ENCODE measurements at places on chromosomes 6 and 20. TPM values are rescaled to one million over a fixed set of nuclear protein-coding genes. Genes with fewer than 3 reads are reported as not detected.

- DNase-seq: peak; percentile 49
Observed at GRCh38 chr20:58852543-58853271, at the start of gene GNAS. Gene GNAS, plus strand, starts transcription at chr20:58852716.

- DNase-seq: no peak
Observed at GRCh38 chr6:55664591-55665587, 85.9 kb upstream of the HMGCLL1 start.

DNA sequence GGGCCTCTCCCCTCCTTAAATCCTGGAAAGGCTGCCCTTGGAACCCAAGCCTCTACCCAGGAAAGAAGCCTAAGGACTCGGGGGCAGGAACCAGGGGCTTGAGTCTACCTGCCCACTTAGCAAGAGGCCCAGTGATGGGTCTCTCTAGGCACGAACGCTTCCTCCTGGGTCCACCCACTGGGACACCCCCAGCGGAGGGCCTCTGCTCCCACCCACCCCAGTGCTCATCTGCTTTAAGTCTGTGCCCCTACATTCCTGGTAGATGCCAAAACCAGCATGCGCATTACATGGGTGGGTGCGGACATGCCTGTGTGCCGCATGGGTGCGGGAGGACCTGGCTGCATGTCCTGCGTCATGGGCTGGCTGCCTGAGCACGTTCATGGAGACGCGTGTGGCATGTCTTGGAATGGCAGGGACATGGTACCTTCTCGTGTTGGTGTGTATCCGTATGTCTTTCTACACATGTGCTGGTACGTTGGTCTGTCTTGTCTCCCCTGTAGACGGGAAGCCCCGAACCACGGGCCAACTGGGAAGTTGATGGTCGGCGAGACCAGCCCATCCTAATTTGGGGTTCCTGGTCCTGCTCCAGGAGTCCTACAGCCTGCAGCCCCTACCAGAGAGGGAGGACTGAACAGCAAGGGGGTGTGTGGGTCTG is 29.3 kb downstream of the SNPH start:
- DNase-seq: no peak

- peak; percentile 67 for DNase-seq
Observed at GRCh38 chr6:150195996-150196417, 53.2 kb downstream of the PPP1R14C start.

DNA sequence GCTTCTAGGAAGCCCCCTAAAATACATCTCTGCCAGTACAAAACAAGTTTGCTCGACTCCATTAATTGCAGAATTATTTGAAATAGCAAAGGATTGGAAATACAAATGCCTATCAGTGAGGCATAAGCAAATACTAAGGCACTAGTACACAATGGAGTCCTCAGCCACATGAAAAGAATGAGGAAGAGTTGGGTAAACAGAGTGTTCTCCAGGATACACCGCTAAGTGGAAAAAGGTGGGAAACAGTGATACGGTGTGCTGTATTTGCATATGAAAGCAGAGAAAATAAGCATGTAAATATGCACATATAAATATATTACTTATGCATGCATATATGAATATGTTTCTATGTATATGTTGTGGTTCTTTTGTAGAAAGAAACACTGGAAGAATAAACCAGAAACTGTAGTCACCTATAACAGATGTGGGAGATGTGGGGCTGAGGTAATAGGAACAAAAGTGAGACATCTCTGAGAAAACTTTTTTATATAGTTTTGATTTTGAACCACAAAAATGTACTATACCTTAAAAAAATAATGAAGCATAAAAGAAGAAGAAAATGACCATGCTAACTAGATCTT is 143.4 kb upstream of the MYLIP start:
- DNase-seq: no peak

DNA sequence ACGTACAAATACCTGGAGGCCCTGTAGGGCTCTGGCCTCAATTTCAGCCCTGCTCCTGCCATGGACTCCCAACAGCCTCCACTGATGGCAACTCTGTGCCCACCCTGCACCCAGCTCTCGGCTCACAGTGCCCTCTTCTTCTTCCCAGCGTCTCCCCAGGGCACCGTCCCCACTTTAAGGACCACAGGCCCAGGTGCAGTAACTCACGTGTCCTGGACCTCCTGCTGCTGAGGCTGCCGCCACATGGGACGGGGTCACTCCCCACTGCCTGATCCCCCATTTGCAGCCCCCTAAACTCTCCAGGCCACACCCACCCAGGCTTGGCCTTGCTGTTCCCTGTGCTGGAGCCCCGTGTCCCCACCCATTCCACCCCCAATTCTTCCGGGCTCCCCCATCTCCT is 223.4 kb downstream of the PREX1 start:
- no peak for DNase-seq

DNA sequence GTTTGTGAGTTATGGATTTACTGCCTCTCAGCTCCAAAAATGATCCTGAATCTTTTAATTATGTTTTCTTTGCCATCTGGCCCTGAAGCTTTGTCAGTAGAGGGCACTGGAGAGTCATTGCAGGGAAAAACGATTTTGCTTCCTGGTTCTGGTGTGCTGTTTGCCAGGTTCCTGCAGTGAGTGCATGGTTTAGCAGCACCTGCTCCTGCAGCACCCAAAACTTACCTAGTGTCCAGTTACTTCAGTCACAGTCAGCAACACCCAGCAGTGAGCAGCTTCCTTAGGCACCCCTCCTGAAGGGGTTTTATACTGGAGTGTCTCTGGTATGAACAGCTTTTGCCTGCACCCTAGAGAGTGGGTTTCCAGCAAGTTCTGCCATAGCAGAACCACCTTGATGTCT is 6.0 kb upstream of the TRIM26 start:
- peak; percentile 54 for DNase-seq

DNA sequence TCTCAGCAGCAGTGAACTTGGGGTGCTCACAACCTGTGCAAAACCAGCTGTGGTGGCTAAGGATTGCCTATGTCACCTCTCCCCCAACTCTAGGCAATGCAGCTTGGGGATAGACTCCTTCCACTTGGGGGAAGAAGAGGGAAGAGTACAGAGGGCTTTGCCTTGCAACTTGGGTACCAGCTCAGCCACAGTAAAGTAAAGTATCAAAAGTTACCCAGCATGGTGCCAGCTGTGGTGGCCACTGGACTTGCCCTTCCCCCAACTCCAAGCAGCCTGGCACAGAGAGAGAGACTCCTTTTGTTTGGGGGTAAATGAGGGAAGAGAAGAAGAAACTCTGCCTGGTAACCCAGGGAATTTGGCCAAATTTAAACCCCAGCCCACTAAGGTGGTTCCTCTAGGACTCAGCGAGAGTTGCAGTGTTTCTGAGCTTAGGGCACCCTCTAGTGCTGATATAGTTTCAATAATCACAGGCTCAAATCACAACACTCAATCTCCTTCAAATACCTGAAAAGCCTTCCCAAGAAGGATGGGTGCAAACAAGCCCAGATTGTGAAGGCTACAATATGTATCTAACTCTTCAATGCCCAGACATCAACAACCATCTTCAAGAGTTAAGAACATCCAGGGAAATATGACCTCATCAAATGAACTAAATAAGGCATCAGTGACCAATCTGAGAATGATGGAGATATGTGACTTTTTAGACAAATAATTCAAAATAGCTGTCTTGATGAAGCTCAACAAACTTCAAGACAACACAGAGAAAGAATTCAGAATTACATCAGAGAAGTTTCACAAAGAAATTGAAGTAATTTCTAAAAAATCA is 7.6 kb upstream of the DEFB129 start:
- DNase-seq: no peak

GRCh38 chr6:33699131-33699530 is 12.4 kb downstream of the UQCC2 start:
- DNase-seq: no peak

DNA sequence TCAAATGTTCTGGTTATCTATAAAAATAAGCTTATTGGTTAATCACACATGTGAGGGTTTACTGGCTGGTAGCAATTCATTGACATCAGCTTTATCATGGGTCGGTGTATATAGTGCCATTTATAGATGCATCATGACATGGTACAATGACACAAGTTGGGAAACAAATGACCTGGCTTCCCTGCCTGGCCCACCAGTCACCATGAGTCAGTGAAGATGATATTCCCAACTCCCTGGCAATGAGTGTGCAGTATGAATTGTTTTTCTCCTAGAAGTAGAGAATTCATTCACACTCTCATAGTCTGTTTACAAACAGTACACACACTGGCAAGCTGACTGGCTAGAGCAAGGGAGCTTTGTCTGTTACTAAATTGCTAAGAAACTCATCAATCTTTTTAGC is 37.2 kb upstream of the CALHM6 start:
- no peak for DNase-seq

- DNase-seq: no peak
Observed at GRCh38 chr6:56087421-56087820, 160.0 kb downstream of the COL21A1 start.

GRCh38 chr20:42598581-42598980 is 591.1 kb downstream of the PTPRT start:
- no peak for DNase-seq

- DNase-seq: peak; percentile 94
Observed at GRCh38 chr6:36349240-36349639, 12.6 kb upstream of the BNIP5 start.

- DNase-seq: no peak
Observed at GRCh38 chr20:31746068-31746878, 7.2 kb downstream of the TPX2 start.

- no peak for DNase-seq
Observed at GRCh38 chr20:34863421-34863965, 9.2 kb downstream of the GGT7 start.

GRCh38 chr6:36657942-36658544 is 20.5 kb upstream of the CDKN1A start:
- DNase-seq: no peak

DNA sequence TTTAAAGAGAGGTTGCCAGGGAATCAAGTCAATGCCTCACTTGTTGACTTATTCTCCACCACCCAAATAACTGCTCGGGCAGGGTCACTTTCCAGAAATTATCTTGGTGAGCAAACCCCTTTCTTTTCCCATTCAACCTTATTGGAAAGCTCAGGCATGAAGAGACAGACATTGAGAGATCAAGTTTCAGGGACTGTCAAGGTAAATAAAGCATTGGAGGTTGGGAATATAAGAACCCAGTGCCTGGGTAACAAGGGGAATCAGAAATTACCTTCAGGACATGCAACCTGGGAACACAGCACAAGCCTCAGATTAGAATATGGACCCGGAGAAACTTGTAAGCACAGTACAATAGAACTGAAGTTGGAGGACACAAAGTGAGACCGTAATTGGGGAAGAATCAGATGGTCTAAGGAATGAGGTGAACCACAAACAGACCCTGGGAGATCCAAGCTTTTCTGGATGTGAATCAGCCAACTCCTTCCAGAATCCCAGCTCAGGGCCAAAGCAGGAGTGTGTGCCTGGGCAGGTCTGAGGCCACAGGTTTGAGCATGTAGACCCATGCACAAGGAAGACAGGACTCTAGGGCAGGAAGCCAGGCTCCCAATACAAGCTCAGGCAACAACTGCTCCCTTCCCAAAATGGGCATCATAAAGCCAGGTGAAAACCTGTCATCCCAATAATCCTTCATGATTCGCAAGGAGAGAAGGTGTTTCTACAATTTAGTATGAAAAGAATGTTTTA is 512.8 kb downstream of the MAFB start:
- no peak for DNase-seq

- DNase-seq: no peak
Observed at GRCh38 chr6:26232306-26232939, 132.6 kb upstream of the BTN3A2 start.

DNA sequence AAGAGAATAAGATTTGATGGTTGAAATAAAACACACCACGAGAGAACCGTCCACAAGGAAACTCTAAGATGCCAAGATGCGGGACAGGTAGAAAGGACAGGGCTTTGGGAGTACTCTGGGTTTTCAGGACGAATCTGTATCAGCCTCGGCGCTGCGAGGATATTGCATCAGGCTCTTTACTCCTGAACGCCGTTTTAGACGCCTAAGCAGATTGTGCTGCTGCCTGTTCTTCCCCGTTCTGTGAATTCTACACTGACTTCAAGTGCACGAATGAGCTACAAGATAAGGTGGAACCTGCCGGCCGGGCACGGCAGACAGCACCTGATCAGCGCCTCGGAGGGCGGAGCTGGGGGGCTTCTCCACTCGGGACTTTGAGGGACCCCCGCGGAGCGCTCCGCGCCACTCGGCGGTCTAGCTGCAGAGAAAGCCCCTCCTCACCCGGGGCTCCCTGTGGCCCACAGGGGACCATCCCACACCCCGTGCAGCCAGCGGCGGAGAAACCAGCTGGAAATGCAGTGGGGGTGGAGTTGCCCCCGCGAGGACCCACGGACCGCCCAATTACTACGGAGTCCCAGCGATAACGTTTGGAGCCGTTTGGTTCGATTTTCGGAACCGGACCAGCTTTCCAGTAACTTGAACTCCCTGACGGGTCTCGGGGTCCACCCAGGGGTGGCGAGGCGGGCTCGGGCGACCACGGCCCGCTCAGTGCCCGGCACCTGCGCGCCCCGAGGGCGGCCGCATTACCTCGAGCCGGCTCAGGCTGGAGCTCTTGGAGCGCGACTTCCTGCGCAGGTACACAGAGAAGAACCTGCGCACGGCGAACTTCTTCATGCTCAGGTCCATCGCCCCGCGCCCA is 646 bp downstream of the RPS6KA2 start:
- DNase-seq: peak; percentile 16

DNA sequence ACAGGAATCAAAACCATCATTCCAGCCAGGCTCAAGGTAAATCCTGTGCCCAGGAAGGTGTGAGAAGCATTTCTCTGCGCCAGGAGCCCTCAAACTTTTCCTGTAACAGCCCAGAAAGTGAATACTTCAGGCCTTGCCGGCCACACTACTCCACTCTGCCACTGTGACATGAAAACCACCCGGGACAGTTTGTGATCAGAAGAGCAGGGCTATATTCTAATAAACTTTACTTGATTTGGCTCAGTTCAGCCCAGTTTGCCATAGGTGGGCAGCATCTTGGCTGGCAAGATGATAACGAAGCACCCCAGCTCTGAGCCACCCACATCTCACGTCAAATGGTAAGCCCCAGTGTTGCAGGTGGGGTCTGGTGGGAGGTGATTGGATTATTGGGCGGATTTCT is 249.4 kb downstream of the DLL1 start:
- DNase-seq: no peak

GRCh38 chr6:33201147-33201545 is 479 bp downstream of the SLC39A7 start:
- no peak for DNase-seq

DNA sequence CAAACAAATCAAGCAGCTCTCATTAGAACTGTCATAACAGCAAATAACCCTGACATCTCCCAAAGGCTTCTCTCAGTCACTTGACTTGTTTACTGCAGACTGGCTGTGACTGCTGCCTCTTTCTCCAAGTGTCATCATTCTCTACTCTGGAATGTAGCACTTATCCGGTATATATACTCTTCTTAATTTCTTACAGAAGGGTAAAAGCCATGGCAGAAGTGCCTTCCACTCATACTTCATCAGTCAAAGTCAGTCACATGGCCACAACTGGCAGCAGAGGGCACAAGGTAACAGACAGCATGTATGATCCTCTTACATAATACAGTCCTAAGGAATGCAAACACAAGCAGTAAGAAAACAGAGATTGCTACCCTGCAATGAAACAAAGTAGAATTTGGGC is 9.3 kb downstream of the NAPB start:
- no peak for DNase-seq

Gene MRAP2
- polyA plus RNA-seq: 1.7 TPM

Gene RGS17
- 2.4 TPM for polyA plus RNA-seq

Gene FAM83C
- polyA plus RNA-seq: 0.01 TPM

Gene ZNF292
- polyA plus RNA-seq: 23.9 TPM

Gene SYS1
- polyA plus RNA-seq: 31.7 TPM

Gene MUC22
- polyA plus RNA-seq: not detected

Gene TNF
- polyA plus RNA-seq: 1.5 TPM

Gene ABCF1
- 80.3 TPM for polyA plus RNA-seq

Gene HSPA1L
- 2.8 TPM for polyA plus RNA-seq

Gene VGLL2
- polyA plus RNA-seq: 0.25 TPM

Gene IL17F
- 0.55 TPM for polyA plus RNA-seq
